ENCODE measurements at places on chromosomes 7 and 10.

DNA sequence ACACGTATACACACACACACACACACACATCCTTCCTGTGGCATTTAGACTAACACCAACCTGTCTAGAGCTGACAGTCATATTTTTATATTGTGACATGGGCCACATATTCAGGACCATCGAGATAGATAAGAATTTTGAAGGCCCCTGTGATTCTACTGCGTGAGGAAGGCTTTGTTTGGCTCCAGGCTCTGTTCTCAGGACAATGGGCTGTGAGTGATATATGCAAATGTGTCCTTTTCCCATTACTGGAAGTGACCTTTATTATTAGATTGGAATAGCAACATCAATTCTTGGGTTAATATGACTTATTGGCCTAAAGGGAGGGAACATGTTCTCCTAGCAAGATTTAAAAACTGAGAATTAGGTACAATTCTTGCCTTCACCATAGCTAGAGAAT is 156.1 kb downstream of the SPAG6 start:
- no peak for DNase-seq

DNA sequence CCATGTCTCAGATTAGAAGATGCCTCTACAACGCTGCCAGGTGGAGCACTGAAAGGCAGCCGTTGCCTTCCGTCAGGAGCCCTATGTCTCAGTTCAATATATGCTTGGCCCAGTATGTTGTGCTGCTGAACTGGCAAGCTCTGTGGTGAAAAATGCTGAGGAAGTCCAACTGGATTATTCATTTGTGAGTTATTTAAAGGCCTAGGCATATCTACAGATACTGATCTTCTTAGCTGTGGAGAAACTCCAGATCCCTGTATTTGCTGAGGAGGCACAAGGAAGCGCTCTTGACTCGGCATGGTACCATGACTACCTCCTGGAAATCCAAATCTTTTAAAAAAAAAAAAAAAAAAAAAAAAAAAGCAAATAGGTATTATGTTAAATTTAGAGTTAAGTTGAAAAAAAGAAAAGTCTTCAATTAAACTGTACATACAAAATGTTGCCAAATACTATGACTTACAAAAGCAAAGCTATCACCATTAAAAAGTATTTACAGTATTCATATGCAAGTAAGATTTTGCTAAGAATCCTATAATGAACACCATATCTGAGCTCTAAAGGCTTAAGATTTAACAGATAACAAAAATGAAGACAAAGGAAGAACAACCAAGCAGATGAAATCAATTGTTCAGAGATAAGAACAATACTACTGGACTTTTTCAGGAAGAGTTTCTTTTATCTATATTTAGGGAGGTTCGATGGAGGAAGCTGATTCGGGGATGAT is 152.4 kb downstream of the GALNT11 start:
- no peak for DNase-seq

GRCh38 chr7:28001896-28002295 is 178.7 kb downstream of the JAZF1 start:
- no peak for DNase-seq

DNA sequence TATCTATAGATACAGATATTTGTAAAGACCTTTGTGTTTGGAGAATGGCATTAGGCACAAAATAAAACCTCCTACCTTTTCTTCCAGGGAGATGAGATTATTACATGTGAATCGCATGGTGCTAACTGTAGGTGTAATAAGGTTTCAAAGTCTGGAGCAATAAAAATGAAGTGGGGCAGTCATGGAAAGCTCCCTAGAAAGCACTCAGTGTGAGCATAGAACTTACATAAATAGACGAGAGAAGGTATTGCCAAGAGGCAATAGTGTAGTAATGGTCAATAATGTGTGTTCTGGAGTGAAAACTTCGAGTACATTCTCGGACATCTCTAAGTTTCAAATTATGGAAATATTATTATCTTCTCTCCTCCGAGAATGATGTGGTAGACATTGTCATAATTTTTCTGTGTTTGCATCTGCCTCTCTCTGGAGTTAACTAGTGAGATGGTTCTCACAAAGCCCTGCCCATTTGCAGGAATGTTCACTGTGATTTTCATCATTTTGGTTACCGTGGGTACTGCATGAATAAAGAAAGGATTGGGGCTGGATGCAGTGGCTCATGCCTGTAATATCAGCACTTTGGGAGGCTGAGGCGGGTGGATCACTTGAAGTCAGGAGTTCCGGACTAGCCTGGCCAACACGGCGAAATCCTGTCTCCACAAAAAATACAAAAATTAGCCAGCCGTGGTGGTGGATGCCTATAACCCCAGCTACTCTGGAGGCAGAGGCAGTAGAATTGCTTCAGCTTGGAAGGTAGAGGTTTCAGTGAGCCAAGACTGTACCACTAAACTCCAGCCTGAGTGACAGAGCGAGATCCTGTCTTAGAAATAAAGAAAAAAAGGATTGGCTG is 10.6 kb downstream of the VIM start:
- DNase-seq = no peak

DNA sequence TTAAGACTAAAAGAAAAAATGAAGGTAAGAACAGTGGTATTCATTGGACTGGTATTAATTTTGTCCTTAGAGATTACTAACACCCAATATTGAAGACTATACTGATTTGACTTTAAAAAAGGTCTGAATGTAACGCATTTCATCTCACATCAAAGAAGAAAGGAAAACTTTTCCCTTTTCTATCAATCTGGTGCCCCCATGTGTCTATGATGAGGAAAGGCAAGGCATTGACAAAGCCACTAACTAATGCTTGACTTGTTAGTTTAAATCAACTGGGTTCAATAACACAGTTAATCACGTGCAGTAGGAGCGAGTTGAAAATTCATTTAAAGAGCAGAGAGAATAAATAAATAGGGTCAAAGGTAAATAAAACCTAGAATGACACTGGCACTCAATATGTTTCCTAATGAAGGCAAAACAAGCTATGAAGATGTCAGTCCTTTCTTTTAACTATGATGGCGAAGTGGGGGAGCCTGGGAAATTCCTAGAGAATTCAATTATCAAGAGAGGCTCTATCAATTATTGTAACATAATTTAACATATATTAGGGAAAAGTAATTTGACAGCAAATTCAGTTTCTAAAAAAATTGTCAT is 180.9 kb downstream of the ANK3 start:
- DNase-seq = no peak

DNA sequence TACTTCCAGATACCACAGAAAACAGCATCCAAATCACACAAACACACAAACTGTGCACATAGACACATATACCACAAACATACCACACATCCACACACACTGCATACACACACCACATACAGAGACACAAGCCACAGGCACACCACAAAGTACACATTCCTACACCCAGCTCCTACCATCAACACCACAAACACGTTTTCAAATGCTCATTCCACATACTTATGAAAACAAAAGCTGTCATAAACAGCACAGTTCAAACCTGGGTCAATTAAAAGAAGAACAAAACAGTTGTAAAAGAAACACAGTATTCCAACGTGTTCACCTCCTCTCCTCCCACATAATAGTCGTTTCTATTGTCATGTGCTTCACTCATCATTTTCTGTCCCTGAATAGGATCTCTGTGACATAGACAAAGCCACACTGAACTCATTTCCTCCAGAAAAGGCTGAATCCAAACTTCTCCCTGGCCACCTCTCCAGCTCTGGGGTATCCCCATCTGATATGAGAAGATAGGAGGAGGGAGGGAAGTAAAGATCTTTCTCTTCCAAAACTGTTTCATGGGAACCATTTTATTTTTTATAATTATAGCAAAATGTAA is 89.2 kb downstream of the CXCL12 start:
- no peak for DNase-seq

- no peak for DNase-seq
Observed at GRCh38 chr10:6170638-6171037, 32.1 kb upstream of the PFKFB3 start.

- no peak for DNase-seq
Observed at GRCh38 chr10:131930586-131931330, 29.9 kb downstream of the PPP2R2D start.

DNA sequence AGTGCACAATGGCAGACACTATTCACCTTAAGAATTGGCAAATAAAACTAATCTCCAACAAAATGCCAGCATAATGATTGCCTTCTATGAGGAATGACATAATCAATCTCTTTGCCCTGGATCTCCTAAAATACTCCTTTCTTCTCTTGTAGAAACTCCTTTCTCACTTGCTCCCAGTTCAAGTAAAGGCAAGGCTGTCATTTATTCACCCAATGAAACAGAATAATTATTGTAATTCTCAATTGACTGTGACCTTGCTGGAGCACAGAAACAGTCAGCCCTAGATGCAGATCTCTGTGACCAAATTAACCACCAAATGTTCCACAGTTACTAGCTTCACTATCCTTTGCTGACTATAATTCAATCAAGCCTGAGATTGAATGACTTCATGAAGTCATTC is 99.3 kb downstream of the SEMA3C start:
- no peak for DNase-seq

GRCh38 chr10:42637142-42637541 is 1.2 kb downstream of the ZNF33B start:
- DNase-seq = no peak

- no peak for DNase-seq
Observed at GRCh38 chr7:151207315-151207714, 3.0 kb downstream of the H2BK1 start.

DNA sequence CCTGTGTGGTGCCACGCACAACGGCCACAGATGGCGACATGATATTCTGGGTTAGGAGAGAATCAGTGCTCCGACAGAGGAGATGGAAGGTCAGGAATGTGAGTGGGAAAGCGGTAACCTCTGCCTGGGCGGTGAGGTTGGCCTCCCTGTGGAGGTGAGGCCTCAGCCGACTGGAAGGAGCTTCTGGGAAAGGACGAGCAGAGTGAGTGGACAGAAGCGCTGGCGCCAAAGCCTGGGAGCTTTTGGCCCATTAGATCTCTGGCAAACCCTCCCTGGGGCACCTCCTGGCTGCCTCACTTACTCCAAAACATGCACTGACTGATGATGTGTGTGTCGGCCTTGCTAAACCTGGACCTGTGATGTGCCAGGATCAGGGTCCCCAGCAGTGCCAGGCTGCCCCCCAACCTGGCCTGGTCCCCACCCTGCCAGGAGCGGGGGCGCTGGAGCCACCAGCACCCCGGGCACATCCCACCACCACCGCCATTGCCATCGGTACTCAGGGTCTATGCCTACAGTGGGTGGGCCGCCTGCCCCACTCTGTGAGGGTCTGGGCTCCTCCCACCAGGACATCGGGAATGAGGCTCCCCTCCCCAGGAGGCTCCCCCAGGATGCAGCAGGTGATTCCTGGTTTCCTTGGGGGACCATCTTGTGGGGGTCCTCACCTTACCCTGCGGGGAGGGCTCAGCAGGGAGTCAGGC is 51.0 kb downstream of the RASGEF1A start:
- DNase-seq = no peak
